ENCODE measurements at places on chromosomes 3 and 15. TPM values are rescaled to one million over a fixed set of nuclear protein-coding genes. Genes with fewer than 3 reads are reported as not detected.

The C3orf20 gene
- under 0.01 TPM for total RNA-seq

The ADAMTS7 gene
- total RNA-seq: 8.9 TPM

The CAMK2N2 gene
- 0.12 TPM for total RNA-seq

The CPEB1 gene
- 1.7 TPM for total RNA-seq

The ABI3BP gene
- total RNA-seq: 1.6 TPM

Data from smooth muscle cell of the coronary artery (primary cell).